WTC11 (cell line): ENCODE measurements at places on chromosomes 2 and 18. TPM values are rescaled to one million over a fixed set of nuclear protein-coding genes. Genes with fewer than 3 reads are reported as not detected.

Gene COL3A1
- 0.61 to 2.1 TPM (median 0.76 TPM) in 3 replicates for total RNA-seq

Gene DSG1
- 0.07 to 0.09 TPM in 2 of 3 replicates, not detected in the other for total RNA-seq

Gene IL1B
- total RNA-seq: not detected in 3 replicates

Gene CD207
- total RNA-seq: not detected in 3 replicates

Gene FEV
- total RNA-seq: not detected in 3 replicates

Gene PAIP2B
- 19.3 to 22.4 TPM (median 22.2 TPM) in 3 replicates for total RNA-seq

Gene TYMS
- 83.2 to 86.4 TPM (median 86.3 TPM) in 3 replicates for total RNA-seq

DNA sequence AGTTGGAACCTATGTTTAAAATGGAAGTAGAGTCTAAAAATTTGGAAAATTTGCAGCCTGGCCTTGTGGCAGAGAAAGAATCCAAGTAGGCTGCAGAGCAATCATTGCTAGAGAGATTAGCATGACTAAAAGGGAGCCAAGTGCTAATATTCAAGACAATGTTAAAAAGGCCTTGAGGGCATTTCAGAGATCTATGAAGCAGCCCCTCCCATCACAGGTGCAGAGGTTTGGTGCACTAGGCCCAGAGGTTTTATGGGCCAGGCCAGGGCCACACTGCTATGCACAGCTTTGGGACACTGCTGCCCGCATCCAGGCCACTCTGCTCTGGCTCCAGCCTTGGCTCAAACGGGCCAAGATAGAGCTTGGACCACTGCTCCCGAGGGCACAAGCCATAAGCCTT is 6.7 kb upstream of the IL1A start:
- H3K27ac ChIP-seq: no peak overlapping the region
- no peak overlapping the region for H3K4me3 ChIP-seq
- H3K4me1 ChIP-seq: peaks cover 47% of the 10 kb centered on the region
- H3K36me3 ChIP-seq: peaks cover 5% of the 10 kb centered on the region
- H3K27me3 ChIP-seq: no peaks in the 10 kb centered on the region; the same call in 1 of the 2 replicates

DNA sequence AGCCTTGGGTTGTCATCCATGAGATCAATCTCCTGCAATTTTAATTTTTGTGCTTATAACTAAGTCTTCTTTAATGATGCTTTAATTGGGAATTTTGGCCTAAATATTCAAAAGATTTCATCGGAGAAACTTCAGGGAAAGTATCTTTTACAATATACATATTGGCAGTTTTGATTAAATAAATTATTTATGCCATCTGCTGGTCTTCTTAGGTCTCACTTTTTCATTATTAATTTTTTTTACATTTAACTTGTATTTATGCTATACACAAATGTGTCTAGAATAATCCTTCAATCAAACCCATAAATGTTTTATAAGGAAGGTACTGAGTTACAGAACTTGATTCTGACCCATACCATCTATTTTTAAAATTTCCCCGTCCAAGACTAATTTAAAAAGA is 95.1 kb upstream of the XPO1 start:
- no peak for DNase-seq
- no peaks in the 10 kb centered on the region for H3K27me3 ChIP-seq
- no peak overlapping the region for H3K4me3 ChIP-seq
- H3K27ac ChIP-seq: no peak overlapping the region
- peaks cover 39% of the 10 kb centered on the region for H3K4me1 ChIP-seq

DNA sequence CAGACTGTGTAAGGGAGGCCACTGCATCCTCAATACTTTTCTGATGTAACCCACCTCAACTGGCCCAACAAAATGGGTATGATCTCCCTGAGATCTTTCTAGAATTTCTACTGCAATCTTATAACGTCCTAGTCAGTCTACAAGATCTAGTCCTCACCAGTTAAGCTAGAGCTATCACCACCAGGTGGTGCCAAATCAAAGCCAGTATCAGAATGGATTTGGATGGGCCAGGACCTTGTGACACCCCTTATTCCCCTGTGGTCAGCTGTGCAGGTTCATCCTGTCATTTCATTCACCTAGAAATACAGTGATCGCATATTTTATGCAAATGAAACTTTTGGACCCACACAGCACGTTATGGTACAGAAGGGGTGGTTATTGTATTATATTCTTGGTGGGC is 90.3 kb downstream of the OLA1 start:
- no peak overlapping the region for H3K27ac ChIP-seq
- DNase-seq: peak; percentile 69
- H3K4me3 ChIP-seq: no peak overlapping the region
- H3K27me3 ChIP-seq: no peaks in the 10 kb centered on the region

- no peak for DNase-seq
- no peaks in the 10 kb centered on the region for H3K27me3 ChIP-seq
- no peak overlapping the region for H3K4me3 ChIP-seq
- H3K27ac ChIP-seq: no peak overlapping the region
Observed at GRCh38 chr2:55782528-55783173, 89.0 kb upstream of the PNPT1 start.

- H3K4me1 ChIP-seq: peaks cover 6% of the 10 kb centered on the region
- no peaks in the 10 kb centered on the region for H3K36me3 ChIP-seq
- H3K27me3 ChIP-seq: no peaks in the 10 kb centered on the region; the same call in 1 of the 2 replicates
- no peak overlapping the region for H3K27ac ChIP-seq
Observed at GRCh38 chr2:144364944-144365738, 154.8 kb downstream of the ZEB2 start.

DNA sequence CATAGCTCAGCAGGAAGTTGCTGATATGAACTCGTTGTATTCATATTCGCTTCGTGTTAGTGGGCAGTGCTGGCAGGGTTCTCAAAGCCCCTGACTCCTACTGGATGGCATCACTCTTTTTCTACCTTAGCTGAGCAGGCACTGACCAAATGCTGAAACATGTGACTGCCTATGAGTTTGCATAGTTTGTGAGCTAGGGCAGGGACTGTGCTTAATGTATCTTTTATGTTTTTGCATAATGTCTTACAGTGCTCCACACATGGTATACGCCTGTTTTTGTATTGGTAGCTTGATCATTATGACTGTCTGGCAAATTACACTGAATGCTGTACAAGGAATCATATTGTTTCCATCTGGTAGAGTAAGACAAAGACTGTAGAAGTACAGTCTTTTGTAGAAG is 305.3 kb downstream of the PARD3B start:
- H3K36me3 ChIP-seq: no peaks in the 10 kb centered on the region
- no peak for DNase-seq
- peaks cover 5% of the 10 kb centered on the region; the same call in 1 of the 2 replicates for H3K4me1 ChIP-seq
- no peaks in the 10 kb centered on the region for H3K27me3 ChIP-seq

- no peaks in the 10 kb centered on the region; the same call in 1 of the 2 replicates for H3K27me3 ChIP-seq
- H3K4me1 ChIP-seq: peaks cover 3% of the 10 kb centered on the region; the same call in 1 of the 2 replicates
- no peak for DNase-seq
- H3K36me3 ChIP-seq: no peaks in the 10 kb centered on the region
Observed at GRCh38 chr18:5318061-5318700, 22.7 kb upstream of the ZBTB14 start.

- no peaks in the 10 kb centered on the region for H3K4me1 ChIP-seq
- no peak overlapping the region for H3K4me3 ChIP-seq
- H3K27ac ChIP-seq: no peak overlapping the region
- no peak for DNase-seq
- no peaks in the 10 kb centered on the region for H3K36me3 ChIP-seq
- no peaks in the 10 kb centered on the region for H3K27me3 ChIP-seq
Observed at GRCh38 chr2:155653176-155653575, 679.3 kb downstream of the NR4A2 start.

- H3K4me1 ChIP-seq: peaks cover 5% of the 10 kb centered on the region
- no peak for DNase-seq
- H3K4me3 ChIP-seq: no peak overlapping the region
- peaks cover 4% of the 10 kb centered on the region; the same call in 1 of the 2 replicates for H3K27me3 ChIP-seq
- 0 out of 2 replicates have a peak, but pooled peaks cover 2% of the 10 kb centered on the region for H3K36me3 ChIP-seq
- H3K27ac ChIP-seq: no peak overlapping the region
Observed at GRCh38 chr2:97708608-97709007, 4.8 kb upstream of the ZAP70 start.

GRCh38 chr2:168915441-168916330 is 14.6 kb downstream of the G6PC2 start:
- H3K27ac ChIP-seq: no peak overlapping the region
- no peak for DNase-seq
- H3K36me3 ChIP-seq: peaks cover 13% of the 10 kb centered on the region
- H3K4me3 ChIP-seq: no peak overlapping the region
- peaks cover 12% of the 10 kb centered on the region; the same call in 1 of the 2 replicates for H3K27me3 ChIP-seq
- H3K4me1 ChIP-seq: peaks cover 37% of the 10 kb centered on the region

GRCh38 chr2:205769495-205769850 is 87.2 kb downstream of the NRP2 start:
- no peaks in the 10 kb centered on the region for H3K27me3 ChIP-seq
- H3K27ac ChIP-seq: no peak overlapping the region
- H3K4me3 ChIP-seq: no peak overlapping the region
- DNase-seq: no peak

GRCh38 chr2:56011624-56012023 is 88.0 kb upstream of the EFEMP1 start:
- no peak for DNase-seq
- H3K27ac ChIP-seq: no peak overlapping the region
- no peaks in the 10 kb centered on the region for H3K27me3 ChIP-seq

DNA sequence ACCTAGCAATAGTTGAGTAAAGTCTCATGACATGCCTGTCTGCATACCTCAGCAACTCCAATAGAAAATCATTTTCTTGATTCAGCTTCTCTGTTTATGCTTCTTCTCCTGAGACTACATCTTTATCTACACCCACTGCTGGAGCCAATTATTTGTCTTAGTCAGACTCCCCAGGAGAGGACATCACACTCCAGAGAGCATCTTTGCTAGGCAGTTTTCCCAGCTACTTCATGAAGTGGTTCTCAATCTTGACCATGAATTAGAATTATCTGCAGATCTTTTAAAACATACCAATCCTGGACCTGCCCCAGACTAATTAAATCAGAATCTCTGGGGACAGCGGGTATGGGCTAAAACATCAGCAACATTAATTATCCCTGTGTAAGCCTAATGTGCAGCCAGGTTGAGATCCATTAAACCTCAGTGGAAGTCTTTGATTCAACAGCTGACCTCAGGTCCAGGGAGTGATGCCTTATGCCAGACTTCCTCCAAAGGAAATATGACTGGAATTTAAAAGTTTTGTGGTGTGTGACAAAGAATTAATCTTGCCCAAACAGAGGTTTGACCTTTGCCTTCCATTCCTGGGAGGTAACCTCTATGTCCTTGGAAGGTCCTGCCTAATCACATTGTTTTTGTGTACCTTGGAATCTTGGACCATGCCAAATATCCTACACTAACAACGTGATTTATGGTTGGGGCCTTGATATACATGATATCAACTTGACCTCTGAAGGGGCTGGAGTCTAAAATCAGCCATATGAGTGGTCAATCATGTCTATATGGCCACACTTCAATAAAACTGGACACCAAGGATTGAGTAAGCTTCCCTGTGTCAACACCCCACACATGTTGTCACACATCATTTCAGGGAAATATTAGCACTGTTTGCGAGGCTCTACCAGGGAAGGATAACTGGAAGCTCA is 99.3 kb upstream of the DNAJC10 start:
- peaks cover 24% of the 10 kb centered on the region for H3K4me1 ChIP-seq
- H3K27ac ChIP-seq: no peak overlapping the region
- no peak overlapping the region for H3K4me3 ChIP-seq
- H3K27me3 ChIP-seq: no peaks in the 10 kb centered on the region

DNA sequence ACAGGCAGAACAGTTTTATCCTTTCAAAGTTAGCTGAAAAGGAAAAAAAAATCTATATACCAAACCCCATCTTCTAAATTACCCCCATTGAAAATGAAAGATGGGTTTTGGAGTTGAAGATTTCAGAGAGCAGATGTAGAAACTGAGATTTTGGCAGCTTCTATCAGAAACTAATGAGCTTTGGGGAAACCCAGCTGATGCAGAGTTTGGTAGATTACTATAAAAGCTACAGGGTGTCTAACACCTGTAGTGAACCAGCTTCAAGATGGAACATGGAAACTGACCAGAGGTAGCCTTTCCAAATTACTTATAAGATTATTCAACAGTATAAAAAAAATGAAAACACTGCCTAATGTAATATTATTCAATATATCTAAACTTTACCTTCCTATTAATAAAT is 583.1 kb downstream of the XIRP2 start:
- no peak overlapping the region for H3K27ac ChIP-seq
- no peak overlapping the region for H3K4me3 ChIP-seq
- no peaks in the 10 kb centered on the region for H3K27me3 ChIP-seq
- H3K36me3 ChIP-seq: no peaks in the 10 kb centered on the region
- H3K4me1 ChIP-seq: peaks cover 21% of the 10 kb centered on the region
- DNase-seq: no peak

GRCh38 chr2:220167956-220168355 is 540.5 kb downstream of the SLC4A3 start:
- H3K4me1 ChIP-seq: peaks cover 10% of the 10 kb centered on the region
- H3K36me3 ChIP-seq: no peaks in the 10 kb centered on the region

GRCh38 chr2:25928668-25929067 is 50.4 kb upstream of the ASXL2 start:
- no peaks in the 10 kb centered on the region for H3K27me3 ChIP-seq
- no peak overlapping the region for H3K4me3 ChIP-seq
- H3K4me1 ChIP-seq: no peaks in the 10 kb centered on the region
- no peak overlapping the region for H3K27ac ChIP-seq

- H3K27me3 ChIP-seq: no peaks in the 10 kb centered on the region
- peaks cover 12% of the 10 kb centered on the region for H3K36me3 ChIP-seq
- DNase-seq: no peak
- H3K27ac ChIP-seq: no peak overlapping the region
- H3K4me1 ChIP-seq: no peaks in the 10 kb centered on the region
Observed at GRCh38 chr2:238350150-238350897, 30.0 kb downstream of the TRAF3IP1 start.

DNA sequence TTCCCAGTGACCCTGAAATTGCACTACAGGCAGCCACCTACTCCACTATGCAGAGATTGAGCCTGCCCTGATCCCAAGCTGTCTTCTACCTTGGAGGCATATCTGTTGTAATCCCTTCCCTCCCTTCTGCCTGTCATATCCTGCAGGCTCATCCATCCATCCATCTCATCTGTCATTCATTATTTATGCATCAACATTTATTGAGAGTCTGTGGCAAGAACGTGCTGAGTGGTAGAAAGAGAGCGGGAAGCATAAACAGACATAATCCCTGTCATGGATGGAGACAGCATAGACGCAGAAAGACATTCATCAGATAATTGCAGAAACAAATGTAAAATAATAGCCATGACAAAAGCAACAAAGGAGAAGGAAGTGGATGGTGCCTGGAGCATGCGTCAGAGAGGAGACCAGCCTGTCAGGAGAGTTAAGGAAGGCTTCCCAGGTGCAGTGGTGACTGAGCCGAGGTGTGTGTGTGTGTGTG is 110.7 kb upstream of the STPG4 start:
- H3K27me3 ChIP-seq: no peaks in the 10 kb centered on the region
- H3K4me1 ChIP-seq: peaks cover 39% of the 10 kb centered on the region
- no peak for DNase-seq
- H3K27ac ChIP-seq: peak overlapping the region; percentile 6; the same call in 1 of the 2 replicates
- no peak overlapping the region for H3K4me3 ChIP-seq

DNA sequence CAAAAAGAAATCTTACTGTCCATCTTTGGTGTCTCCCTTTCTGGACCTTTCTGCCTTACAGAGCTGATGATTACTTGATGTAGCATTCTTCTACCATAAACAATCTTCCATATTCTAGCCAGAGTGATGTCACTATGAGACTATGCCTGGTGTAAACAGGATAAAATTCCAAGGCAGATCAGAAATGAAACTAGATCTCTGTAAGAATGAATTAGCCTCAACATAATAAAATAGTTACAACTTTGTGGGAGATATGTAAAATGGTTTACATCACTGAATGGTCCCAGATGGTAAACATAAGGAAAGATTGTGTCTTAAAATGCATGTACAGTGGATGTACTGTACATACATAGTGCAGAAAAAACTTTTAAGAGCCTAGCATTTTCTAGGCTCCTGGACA is 112.3 kb upstream of the ZNF521 start:
- no peak overlapping the region for H3K27ac ChIP-seq
- H3K36me3 ChIP-seq: no peaks in the 10 kb centered on the region
- DNase-seq: no peak
- H3K4me3 ChIP-seq: no peak overlapping the region
